ENCODE measurements at places on chromosomes 5 and 9.

DNA sequence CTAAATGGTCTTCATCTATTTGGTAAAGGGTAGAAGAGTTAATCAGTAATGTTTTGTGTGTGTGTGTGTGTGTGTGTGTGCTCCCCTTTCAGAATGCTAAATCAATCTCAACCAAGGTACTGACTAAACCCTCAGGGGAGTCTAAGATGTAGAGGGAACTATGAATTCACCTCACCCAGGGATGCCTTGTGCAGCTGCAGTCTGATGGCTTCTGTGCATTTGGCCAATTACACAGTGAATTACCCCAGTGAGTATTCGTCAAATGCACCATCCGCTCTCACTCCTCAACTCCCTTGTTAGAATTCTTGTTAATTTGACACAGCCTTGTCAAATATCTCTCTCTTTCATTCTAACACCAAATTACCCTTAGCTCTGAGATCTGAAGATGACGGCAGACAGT lies 234.6 kb downstream of the GABRB2 start:
- no peak for DNase-seq

- no peak for DNase-seq
Measured at GRCh38 chr5:59143926-59144333, 561.1 kb downstream of the RAB3C start.

DNA sequence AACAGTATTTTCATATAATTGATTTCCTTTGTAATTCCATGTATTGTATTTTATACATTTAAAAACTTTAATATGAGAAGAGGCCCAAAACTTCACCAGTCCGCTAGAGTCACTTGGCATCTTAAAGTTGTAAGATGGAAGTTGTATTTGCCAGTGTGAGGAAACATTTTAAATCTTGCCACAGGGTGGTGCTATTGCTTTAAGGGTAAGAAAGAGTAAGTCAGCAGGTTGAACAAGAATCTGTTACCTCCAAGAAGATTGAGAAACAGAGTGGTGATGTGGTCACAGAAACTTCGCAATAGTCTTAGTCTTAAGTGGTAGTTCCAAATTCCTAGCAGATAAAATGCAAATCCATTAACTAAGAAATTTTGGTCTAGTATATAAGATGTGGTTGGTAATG lies 39.8 kb upstream of the RANBP6 start:
- DNase-seq, result peak; percentile 67

DNA sequence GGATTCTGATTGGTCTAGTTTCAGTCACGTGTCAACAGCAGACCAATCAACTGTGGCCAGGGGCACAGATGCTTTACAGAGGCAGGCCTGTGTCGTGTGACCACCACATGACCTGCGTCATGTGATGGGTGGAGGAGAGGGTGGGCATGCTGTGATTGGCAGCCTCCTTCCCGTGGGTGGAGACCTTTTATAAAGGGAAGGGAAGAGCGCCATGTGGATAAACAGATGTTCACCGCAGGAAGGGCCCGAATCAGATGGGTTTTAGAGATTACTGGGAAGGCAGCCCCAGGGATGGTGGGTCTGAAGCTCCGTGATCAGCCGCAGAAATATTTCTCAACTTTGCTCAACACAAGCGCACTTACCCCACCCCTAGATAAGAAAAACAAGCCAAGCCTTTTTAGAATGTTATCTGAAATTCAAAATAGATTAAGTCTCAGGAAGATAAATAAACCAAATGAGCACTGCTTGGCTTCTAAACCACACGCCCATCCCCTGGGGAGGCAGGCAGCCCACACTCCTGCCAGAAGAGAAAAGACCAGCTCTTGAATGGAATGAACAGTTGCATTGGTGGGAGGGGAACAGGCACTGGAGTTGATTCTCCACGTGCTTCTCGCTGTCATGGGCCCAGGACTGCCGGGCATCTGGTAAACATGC lies 43.6 kb downstream of the ROPN1L start:
- peak; percentile 98 for DNase-seq

- DNase-seq, result no peak
Measured at GRCh38 chr5:91168859-91169258, 214.3 kb downstream of the ARRDC3 start.

GRCh38 chr5:144308906-144309670 lies 138.4 kb downstream of the KCTD16 start:
- DNase-seq, result no peak

DNA sequence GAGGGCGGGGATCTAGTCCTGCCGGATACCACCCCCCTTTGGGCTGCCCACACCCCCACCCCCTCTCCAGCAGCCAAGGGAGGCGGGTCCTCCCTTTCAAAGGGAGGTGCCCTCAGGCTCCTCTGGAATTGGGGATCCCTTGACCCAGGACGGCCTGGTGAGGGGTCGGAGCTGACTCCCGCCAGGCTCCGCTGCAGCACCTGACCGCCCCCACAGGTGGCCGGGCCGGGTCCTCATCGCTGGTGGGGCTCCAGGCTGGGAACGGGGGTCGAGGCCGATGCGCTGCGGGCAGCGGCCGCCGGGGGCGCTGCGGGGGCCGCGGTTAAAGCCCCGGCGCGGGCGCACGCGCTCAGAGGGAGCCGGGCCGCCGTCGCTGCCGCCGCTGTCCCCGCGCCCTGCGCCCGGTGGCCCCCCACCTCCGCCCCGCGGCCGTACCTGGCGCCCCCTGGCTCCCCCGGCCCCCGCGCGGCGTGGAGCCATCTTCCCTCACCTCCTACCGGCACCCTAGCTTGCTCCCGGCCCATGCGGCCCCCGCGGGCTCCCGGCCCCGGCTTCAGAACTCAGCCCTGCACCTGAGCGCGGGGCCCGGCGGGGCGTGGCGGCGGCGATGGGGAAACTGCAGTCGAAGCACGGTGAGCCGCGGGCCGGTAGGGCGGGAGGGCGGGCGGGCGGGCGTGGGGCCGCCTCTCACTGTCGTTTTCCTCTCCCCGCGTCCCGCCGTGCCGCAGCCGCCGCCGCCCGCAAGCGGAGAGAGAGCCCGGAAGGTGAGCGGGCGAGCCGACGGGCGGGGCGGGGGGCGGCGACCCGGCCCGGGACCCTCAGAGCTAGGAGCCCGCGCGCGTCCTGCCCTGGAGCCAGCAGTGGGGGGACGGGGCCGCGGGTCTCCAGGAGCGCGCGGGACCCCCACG lies at the start of gene NKD2:
TSS of gene NKD2 (plus strand) at position 352 of the 908 bp plus-strand sequence. CDS start at position 608, 256 bp downstream.
- no peak for DNase-seq

GRCh38 chr5:144219869-144220268 lies 49.2 kb downstream of the KCTD16 start:
- DNase-seq, result no peak

GRCh38 chr5:135092476-135092875 lies 58.4 kb upstream of the PITX1 start:
- DNase-seq, result no peak

GRCh38 chr9:132169672-132170392 lies 8.0 kb downstream of the NTNG2 start:
- peak; percentile 46 for DNase-seq

GRCh38 chr9:128919402-128920089 lies 1.2 kb upstream of the PHYHD1 start:
- no peak for DNase-seq

- DNase-seq, result peak; percentile 56
Measured at GRCh38 chr9:18479405-18479804, 5.5 kb downstream of the ADAMTSL1 start.

- peak; percentile 63 for DNase-seq
Measured at GRCh38 chr5:81639556-81639955, 111.3 kb downstream of the SSBP2 start.

- DNase-seq, result no peak
Measured at GRCh38 chr5:164708831-164709230, 1203.4 kb downstream of the MAT2B start.

DNA sequence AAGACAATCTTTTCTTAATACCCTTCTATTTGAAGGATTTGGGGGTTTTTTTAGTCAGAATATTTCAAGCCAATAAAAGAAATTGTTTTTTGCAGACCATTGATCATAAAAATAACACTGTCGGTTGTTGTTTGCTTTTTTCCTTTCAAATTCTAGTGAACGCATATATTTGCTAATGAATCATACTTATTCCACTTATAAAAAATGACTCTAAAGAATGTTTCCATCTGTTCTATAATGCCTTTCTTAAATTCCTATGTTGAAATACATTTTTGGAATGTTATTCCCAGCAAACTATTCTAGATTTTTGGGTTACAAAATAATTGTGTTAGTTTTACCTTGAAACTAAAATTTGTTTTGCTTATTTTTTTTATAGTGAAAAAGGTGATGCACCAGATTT lies 32.2 kb downstream of the CWC27 start:
- peak; percentile 47 for DNase-seq

GRCh38 chr5:61603211-61603908 lies 271.3 kb downstream of the ZSWIM6 start:
- peak; percentile 48 for DNase-seq

DNA sequence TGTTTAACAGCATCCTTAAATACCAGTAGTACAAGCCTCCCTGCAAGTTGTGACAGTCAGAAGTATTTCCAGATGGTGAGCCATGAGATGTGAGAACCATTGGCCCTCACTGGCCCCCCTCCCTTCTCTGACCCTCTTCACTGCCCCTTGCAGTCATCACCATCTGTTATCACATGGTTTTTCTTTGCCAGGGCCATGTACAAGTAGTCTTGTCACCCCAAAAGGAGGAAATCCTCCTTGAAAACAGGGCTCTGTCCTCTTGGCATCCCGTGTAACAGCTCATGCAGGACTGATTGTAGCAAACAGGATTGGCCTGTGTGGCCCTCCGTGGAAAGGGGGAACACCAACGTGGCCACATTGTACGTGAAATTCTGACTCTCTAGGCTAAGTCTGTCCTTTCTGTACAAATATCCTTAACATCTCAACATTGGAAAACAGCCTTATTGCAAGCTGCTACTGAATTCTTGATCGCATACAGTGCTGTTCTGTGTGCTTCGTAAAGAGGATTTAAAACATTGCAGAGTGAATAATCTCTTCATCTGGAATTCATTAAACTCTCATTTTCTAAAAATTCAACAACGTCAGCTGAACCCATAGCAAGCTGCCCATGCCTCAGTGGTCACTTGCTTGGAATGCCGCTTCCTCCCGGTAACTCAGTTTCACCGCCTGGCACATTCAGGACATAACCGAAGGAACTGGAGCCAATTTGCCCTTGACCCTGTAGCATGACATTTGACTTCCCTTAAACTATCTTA lies 171.7 kb downstream of the ATPSCKMT start:
- DNase-seq, result peak; percentile 86

DNA sequence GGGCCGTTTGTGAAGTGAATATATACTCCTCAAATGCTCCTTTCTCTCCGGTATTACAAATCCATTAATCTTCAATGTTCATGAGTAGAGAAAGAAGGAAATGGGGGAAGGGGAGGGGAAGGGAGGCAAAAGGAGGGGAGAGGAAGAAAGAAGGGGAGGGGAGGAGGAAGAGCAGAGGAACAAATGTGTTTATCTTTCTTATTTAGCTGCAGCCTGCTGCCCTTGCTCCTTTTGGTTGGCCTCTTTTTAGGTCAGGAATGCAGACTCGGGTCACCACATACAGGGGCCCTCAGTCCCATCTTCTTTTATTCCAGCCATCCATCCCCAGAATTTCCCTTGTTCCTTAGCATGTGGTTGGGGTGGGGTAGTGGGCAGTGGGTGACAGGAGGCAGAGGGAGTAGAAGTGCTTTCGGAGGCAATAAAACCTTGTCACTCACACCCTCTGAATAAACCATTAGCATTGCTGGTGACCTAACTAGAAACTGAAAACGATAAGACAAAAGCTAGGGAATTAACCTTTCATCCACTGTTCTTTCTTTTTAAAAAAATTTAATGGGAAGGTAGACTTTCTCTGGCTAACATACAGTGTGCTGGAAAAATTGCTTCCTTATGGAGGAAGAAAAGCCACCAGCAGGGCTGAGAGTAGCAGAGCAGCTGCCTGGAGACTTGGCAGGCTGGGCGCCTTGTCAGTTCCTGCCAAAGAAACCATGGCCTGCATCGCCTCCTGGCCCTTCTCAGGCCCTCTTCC lies 16.8 kb upstream of the PRLR start:
- DNase-seq, result no peak

- no peak for DNase-seq
Measured at GRCh38 chr9:89277043-89277442, 34.0 kb upstream of the CKS2 start.

GRCh38 chr9:129496473-129497004 lies 124.4 kb downstream of the C9orf50 start:
- DNase-seq, result peak; percentile 99

GRCh38 chr9:93094658-93095204 lies 1.3 kb upstream of the CARD19 start:
- DNase-seq, result peak; percentile 10

DNA sequence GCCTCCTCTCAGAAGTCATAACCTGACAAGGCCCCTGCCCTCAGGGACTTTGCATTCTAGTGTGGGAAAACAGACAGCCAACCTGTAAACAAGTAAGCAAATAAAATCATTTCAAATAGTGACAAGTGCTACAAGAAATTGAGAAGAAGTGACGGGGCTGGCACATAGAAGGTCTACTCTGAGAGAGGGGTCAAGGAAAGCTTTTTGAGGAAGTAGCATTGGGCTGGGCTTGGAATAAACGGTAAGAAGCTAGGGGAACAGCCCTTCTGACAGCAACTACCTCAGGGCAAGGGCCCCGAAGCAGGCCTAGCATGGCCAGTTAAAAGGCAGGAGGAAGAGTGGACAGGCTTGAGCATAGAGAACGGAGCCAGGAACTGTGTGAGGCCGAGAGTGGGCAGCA lies 4.8 kb upstream of the SLC2A8 start:
- DNase-seq, result no peak

DNA sequence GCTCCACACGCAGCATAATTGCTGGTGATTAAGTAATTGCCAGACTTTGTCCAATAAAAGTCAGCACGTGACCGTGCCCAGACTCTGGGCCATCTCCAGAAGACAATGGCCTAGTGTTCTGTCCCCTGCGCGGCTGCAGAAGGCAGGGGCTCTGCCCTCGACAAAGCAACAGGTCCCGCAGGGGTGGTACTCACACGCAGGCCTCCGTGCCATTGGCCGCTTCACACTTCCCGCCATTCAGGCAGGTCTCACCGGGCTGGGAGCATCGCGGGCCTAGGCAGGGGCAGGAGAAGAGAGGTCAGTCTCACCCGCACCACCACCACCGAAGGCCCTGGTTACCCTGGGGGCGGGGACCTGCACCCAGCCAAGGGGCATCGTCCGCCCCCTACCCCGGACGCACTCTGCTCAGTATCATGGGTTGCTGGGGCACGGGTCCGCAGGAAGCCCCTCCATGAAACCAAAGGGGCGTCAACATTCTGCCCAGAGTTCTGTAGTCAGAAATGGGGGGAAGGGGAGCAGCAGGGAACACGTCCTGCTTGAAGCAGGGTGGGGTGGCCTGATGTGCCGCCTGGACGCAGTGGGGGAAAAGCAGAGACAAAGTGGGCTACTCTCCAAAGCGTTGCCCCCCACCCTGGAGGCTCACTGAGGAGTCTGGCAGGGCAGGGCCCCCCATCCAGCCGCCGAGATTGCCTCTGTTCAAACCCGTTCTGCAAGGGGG lies 1.9 kb downstream of the NOTCH1 start:
- DNase-seq, result no peak

Measured in fibroblast of skin of scalp (primary cell).